SK-N-MC (cell line): ENCODE measurements at places on chromosomes 12 and 14.

- DNase-seq, result no peak
Observed at GRCh38 chr14:71591231-71591630, 341.0 kb upstream of the RGS6 start.

DNA sequence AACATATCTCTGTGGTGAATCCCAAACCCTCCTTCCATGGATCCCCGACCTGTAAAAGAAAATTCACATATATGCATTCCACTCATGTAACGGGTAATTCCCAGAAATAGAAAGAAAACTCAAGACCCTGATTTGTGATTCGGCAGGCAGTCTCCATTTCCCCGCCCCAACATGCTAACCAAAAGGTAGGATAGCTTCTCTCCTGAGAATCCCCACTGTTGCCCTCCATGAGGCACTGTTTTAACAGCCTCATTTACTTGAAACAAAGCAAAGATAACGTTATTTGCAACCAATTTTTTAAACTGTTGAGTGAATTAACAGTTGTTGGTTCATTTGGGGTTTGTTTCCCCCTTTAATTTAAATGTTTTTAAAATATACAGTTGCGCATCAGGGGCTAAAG is 774 bp upstream of the SLC2A13 start:
- DNase-seq, result no peak

- no peak for DNase-seq
Observed at GRCh38 chr14:61673305-61673704, 22.0 kb upstream of the HIF1A start.

DNA sequence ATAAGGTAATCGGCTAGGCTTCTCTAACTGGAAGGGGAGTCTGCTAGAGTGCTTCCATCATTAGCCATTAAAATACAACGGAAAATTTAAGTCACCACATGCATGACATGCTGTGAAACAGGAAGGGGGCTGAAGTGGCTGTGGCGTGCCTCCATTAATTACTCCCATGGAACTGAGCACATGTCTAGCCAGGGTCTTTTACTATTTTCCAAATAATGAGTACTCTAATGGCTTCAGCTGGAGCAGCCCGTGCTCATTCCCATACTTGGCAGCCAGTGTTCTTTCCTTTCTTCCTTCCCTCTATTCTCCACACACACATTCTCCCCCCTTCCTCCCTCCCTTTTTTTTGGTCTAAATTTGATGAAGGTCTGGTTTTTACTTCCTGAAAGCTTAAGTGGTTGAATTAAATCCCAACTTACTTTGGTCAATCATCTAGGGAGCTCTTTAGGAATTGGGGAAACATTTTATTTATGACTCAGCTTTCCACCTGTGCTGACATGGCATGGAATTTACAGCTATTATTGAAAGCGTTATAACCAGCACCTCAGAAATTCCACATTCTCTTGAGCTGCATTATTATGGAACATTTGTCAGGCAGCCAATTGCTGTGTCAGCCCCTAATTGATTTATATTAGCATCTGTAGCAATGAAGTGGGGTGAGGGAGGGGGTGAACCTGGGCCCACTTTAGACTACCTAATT is 72.3 kb downstream of the LRIG3 start:
- peak; percentile 77 for DNase-seq

DNA sequence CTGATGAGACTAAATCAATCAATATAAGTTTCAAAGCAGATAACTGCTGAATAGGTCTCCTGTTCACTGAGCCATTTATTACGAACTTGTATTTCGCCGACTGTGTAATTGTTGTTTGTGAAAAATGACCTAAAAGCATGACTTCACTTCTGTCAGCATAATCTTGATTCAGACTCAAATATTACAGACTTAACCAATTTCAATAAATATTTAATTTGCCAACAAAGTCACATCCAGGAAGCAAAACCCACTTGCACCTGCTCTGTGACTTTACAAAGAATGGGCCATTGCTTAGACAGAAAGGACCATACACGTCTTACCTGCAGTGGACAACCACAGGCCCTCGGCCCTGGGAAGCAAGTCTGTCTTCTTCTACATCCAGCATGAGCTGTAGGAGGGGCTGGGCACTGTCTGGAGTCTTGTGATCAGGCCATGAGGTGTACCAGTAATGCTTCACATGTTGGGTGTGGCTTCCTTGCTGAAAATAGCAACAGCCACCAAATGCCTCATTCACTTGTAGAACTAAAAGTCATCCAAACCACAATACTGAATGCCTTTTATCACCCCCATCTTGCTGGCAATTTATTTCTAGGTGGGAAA is 23.5 kb upstream of the PTPRB start:
- no peak for DNase-seq

- no peak for DNase-seq
Observed at GRCh38 chr12:5506295-5506694, 74.4 kb downstream of the NTF3 start.

- DNase-seq, result no peak
Observed at GRCh38 chr12:42469355-42470175, 120.0 kb downstream of the PRICKLE1 start.

DNA sequence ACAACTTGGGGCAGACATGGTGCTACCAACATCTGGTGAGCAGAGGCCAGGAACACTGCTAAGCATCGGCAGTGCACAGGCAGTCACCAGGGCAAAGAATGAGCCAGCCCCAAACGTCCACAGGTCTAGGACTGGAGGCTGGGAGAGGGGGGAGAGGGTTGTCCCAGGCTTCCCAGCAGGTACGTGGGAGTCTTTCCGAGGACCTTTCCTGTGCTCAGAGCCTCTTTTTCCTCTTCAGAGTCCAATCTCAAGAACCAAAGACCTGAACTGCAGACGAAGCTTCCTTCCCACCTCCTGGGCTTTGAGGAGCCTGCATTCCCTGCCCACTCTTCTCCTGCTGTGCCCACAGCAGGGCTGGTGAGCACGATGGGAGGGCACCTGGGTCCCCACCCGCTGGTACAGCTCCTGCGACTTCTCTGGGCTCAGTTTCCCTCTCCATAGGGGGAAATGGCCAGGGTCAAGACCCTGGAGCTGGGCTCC is 48.7 kb downstream of the DLK1 start:
- no peak for DNase-seq
